PC-3 (cell line): ENCODE measurements at places on chromosomes 6 and 20. TPM values are rescaled to one million over a fixed set of nuclear protein-coding genes. Genes with fewer than 3 reads are reported as not detected.

DNA sequence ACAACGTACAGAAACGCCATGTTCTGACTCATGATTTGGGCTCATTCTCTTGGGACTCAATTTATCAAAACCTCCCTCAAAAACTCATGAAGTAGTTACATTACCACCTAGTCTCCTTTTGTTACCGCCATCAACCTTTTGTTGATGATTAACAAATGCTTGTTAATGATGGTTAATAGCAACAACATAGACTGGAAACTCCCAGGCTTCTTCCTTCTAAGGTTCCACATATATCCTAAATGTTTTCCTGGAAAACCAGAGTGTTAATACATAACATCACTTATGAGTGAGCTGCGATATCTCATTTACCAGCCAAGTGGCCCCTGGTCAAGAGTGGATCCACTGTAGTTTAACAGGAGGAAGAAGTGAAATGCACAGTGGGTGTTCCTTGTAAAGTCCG lies 176.3 kb downstream of the ERMARD start:
- no peaks in the 10 kb centered on the region for H3K27me3 ChIP-seq
- no peaks in the 10 kb centered on the region for H3K4me1 ChIP-seq
- H3K4me3 ChIP-seq: no peak overlapping the region

DNA sequence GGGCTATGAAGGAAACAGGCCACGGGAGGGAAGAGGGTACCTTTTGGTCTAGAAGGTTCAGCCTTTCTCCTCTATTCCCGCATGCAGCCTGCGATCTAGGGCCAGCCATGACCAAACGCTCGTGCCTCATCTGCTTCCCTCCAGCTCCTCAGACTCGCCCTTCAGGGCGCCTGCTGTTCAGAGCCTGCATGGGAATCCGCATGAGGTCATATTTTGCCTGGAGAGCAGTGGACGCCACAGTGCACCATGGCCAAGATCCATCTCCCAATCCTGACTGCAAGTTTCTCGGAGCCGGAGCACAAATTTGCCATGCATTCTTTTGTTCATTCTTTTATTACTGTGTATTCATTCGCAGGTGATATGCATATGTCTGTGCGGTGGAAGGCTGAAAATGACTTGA lies 608.1 kb downstream of the QKI start:
- no peak for DNase-seq
- no peak overlapping the region for H3K27ac ChIP-seq
- no peak overlapping the region for H3K4me3 ChIP-seq
- H3K4me1 ChIP-seq: no peaks in the 10 kb centered on the region
- H3K27me3 ChIP-seq: no peaks in the 10 kb centered on the region; the same call in 1 of the 2 replicates
- H3K36me3 ChIP-seq: no peaks in the 10 kb centered on the region

GRCh38 chr20:44716309-44717106 lies 1.3 kb downstream of the CCN5 start:
- H3K27ac ChIP-seq: no peak overlapping the region
- no peak for DNase-seq
- peaks cover 32% of the 10 kb centered on the region for H3K4me1 ChIP-seq
- no peak overlapping the region for H3K4me3 ChIP-seq
- H3K36me3 ChIP-seq: no peaks in the 10 kb centered on the region

The FLOT1 gene
- 305 and 401 TPM in 2 replicates for total RNA-seq

- no peak overlapping the region for H3K27ac ChIP-seq
- H3K27me3 ChIP-seq: no peaks in the 10 kb centered on the region
- no peak for DNase-seq
Measured at GRCh38 chr6:159808647-159809046, 8.6 kb downstream of the PNLDC1 start.

DNA sequence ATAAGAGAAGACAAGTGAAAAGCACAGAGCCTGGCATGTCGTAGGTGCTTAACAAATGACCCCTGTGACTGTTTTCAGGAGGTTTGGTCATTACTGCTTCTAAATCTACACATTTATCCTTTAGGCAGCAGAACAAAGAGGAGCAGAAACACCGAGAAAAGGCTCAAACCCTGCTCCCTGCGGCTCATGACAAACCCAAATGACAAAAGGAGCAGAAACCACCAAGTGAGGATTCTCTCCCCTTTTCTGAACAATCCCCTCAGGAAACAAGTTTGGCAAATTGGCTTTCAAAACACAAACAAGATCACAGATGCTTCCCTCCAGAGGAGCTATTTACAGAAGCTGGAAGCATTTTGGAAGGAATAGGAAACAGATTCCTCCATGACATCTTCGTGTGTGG lies 15.8 kb upstream of the SIRPG start:
- H3K27me3 ChIP-seq: no peaks in the 10 kb centered on the region
- H3K4me3 ChIP-seq: no peak overlapping the region
- H3K27ac ChIP-seq: no peak overlapping the region
- DNase-seq: no peak
- no peaks in the 10 kb centered on the region for H3K4me1 ChIP-seq
- no peaks in the 10 kb centered on the region for H3K36me3 ChIP-seq

DNA sequence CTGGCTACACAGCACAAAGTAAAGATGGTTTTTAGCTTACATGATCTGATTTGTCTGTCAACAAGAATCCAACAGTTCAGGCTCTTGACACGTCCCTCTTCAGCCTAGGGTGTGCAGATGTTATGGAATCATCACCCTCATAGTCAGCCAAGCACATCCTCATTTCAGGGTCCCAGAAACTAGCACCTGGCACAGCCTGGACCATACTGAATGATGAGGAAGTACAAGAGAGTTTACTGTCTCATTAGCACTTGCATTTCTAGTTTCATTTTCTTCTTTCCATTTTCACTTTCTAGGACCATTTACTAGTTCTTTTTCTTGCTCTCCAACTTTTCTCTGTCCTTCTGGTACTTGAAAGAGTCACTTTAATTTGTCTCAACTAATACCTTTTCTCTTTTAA lies 6.5 kb downstream of the RIPOR2 start:
- peaks cover 47% of the 10 kb centered on the region for H3K4me1 ChIP-seq
- no peaks in the 10 kb centered on the region for H3K27me3 ChIP-seq

DNA sequence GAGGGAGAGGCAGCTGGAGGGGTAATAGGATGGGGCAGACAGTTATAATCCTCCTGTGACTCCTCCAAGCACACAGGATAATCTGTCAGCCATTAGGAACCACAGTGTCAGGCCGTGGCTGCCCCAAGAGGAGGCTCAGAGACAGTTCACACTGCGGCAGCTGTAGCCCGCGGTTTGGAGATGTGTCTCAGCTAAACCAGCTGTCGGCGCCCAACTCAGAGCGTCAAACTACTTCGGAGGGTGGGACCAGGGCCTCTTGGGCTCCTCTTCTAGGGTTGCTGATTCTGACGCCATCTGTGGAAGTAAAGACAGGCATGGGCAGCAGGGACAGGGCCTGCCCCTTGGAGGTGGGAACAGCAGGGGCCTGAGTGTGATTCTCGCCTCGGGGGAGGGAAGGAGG lies 309.8 kb downstream of the CDC5L start:
- no peaks in the 10 kb centered on the region for H3K27me3 ChIP-seq
- no peak for DNase-seq
- no peaks in the 10 kb centered on the region for H3K36me3 ChIP-seq

The ISM1 gene
- not detected in 2 replicates for total RNA-seq

DNA sequence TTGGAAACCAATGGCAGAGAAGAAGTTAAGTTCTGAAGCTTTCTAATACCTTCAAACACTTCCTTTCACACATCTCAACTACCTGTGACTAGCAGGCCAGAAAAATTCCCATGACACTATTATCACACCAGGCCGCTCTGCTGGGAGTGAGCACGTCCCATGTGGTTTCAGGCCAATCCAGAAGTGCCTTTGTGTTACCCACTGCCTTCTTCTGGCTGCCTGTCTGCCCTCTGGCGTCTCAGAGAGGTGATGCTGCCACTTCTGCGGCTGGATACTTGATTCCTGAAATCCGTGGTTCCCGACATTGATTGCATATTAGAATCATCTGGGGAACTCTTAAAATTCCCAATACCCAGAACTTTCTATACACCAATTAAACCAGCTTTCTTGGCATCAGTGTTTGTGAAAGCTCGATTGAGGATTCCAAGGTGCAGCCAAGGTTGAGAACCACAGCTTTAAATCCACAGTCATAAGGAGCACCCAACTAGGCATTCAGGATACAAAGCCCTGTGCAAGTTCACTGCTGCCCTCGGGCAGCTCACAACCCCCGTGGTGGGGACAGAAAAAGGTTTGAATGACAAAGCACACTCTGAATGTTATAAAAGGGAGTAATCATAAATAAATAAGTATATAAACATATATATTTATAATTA lies 65.6 kb downstream of the STMND1 start:
- no peaks in the 10 kb centered on the region for H3K36me3 ChIP-seq
- peak; percentile 80 for DNase-seq

- peaks cover 4% of the 10 kb centered on the region for H3K27me3 ChIP-seq
- H3K27ac ChIP-seq: no peak overlapping the region
- no peak for DNase-seq
Measured at GRCh38 chr6:39490108-39490507, 167.6 kb upstream of the KCNK16 start.

DNA sequence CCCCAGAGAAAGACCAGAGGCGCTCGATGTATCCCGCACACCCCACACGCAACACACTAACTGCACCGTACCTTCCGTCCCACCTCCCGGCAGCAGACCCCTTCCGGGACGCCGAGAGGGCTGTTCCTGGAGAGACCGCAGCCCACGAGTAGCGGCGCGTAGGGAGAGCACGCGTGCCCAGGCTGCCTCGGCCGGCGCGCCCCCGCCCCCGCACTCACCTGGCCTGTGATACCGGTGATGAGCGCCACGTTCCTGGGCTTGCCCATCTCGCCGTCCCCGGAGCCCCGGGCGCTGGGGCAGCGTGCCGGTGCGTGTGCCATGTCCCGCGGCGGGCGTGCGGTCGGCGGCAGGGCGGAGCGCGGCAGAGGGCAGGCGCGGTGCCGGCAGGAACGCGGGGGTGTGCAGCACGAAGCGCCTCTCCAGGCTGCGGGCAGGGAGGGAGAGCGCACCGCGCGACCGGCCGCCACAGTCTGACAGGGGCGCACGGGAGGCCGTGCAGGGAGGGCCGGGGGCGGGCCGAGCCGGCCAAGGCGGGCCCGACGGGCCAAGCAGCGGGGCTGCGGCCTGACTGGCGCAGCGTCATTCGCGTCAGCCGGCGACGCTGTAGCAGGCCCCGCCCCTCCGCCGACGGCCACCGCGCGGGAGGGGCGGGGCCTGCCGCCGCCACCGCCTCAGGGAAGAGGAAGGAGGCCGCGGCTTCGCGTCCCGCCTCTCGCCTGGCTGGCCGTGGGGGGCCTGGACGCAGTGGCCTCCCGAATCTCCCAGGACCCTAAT lies at the start of gene GMDS:
Gene GMDS, minus strand, starts transcription at position 503 of the 774 bp plus-strand sequence.
- peaks cover 29% of the 10 kb centered on the region for H3K4me1 ChIP-seq
- H3K27ac ChIP-seq: peak within 1 kb of the TSS; percentile 92
- no peaks in the 10 kb centered on the region for H3K27me3 ChIP-seq
- peak; percentile 94 for DNase-seq

- no peaks in the 10 kb centered on the region for H3K36me3 ChIP-seq
- DNase-seq: no peak
- no peak overlapping the region for H3K4me3 ChIP-seq
- H3K4me1 ChIP-seq: no peaks in the 10 kb centered on the region
Measured at GRCh38 chr20:41631826-41632225, 13.6 kb upstream of the CHD6 start.

The RIPOR3 gene
- total RNA-seq: 0.04 TPM in 1 of 2 replicates, not detected in the other

The DNAH8 gene
- 0.06 and 0.15 TPM in 2 replicates for total RNA-seq

DNA sequence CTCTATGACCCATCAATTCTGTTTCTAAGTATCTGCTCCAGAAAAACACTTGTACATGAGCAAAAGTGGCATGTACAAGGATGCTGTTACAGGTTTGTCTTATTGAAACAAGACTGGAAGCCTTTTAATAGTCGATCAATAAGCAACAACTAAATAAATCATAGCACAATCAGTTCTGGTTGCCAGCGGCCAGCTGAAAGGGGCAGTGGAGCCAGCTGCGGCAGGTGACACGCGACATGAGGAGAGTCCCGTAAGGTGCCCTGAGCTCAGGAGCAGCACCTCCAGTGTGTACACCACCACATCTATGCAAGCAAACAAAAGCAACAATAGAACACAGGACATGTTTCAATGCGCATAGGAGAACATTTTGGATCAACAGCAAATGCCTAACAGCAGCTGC lies 20.7 kb upstream of the NNAT start:
- H3K27me3 ChIP-seq: no peaks in the 10 kb centered on the region
- peaks cover 11% of the 10 kb centered on the region for H3K4me1 ChIP-seq
- peaks cover 3% of the 10 kb centered on the region; the same call in 1 of the 2 replicates for H3K36me3 ChIP-seq

DNA sequence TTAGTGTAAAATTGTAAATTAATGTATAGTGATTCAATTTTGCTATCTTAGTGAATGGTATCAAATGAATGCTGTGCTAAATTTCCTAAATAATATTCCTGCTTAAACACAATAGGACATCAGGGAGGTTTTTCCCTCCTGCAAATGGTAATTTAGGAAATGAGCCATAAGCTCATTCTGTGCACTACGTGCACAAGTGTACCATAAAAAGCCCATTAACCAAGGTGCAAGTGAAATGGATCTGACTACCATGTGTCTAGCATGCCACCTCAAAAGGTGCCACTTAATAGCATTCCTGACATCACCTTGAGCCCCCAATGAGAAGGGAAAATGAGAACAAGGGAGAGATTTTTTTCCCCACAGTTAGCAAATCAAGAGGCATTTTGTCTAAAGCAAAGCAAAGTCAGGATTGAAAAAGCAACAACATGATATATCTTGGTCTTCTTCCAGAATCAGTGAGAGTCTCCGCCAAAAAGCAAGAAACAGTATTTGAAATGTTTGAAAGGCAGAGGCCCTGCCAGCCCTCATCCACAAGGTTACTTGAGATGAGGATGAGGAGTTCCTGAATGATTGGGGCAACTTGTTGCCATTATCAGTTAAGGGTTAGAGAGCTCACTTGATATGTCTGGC lies 334.2 kb upstream of the RSPO3 start:
- peaks cover 5% of the 10 kb centered on the region; the same call in 1 of the 2 replicates for H3K4me1 ChIP-seq
- H3K4me3 ChIP-seq: no peak overlapping the region
- no peak for DNase-seq
- no peaks in the 10 kb centered on the region for H3K27me3 ChIP-seq

DNA sequence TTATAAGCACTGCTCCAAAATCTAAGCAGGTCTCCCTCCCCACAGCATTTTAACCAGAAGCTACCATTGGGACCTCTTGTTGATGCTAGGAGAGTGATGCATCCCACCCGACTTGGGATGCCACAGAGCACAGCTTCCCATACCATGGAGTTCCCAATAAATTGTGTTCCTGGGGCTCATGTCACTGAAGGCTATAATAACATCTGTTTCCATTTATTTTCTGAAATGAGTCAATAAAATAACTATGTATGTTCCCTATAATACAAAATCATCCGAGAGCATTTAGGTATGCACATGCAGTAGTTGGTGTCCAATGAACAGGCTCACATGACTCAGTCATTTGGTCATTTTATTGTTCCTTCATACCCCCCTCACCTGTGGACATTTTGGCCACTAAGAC lies 204.2 kb downstream of the TBC1D7 start:
- no peaks in the 10 kb centered on the region for H3K4me1 ChIP-seq
- no peaks in the 10 kb centered on the region for H3K36me3 ChIP-seq
